Gastrocnemius medialis (tissue), 4 donors: ENCODE measurements at places on chromosomes 5 and 9.

DNA sequence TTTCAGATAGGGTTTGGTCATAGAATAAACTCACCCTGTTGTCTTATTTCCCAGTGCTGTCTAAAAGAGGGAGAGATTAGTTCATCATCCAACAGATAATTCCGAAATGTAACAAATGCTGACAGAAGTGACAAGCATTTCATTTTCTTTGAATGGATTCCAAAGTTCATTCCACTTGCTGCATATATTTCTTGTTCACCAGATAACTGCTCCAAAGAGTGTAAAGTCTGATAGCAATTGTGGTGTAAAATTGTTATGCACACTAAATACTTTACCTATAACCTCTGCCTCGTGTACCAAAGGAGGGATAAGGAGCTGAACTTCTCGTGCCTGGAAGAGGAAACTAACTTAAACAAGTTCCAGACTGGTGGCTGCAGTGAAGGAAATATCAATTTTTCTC is 290.0 kb upstream of the ADAMTSL1 start:
- no peak for DNase-seq

- peak; percentile 38 for DNase-seq
Observed at GRCh38 chr9:93567271-93567959, 9.0 kb upstream of the PHF2 start.

DNA sequence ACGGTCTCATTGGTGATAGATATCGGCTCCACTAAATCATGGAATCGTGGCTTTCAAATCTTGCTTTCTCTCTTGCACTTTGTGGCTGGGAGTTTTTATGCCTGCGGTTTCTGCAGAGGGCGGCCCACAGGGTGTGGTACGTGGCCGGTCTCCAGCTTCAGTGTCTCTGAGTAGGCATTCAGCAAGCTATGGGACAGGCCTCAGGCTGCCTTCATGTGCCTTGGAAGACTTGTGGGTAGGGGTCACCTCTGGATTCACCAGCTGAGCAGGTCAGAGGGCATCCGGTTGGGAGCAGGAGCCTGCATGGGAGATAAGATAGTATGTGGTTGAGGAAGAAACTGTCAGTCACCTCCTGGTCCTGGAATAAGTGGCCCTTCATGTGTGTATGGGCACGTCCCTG is 47.7 kb downstream of the AMBP start:
- DNase-seq = no peak

- peak; percentile 52 for DNase-seq
Observed at GRCh38 chr9:37421914-37422288, 595 bp upstream of the GRHPR start.

DNA sequence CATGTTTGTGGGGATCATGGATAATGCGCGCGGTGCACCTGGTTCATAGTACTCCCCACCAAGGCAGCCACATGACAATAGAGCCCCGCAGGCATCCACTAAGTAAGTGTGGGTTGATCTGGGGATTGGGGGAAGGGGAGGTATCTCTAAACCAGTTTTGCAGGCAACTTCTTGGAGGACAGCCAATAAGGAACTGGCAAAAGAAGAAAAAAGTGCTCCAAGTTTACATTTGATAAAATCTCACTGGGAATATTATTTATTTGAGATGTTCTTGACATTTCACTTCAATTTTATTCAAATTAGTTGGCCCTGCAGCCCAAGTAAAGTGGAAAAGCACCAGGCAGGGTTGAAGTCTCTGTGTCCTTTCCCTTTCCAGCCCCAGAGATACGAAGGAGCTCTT is 8.5 kb downstream of the FBP1 start:
- no peak for DNase-seq

DNA sequence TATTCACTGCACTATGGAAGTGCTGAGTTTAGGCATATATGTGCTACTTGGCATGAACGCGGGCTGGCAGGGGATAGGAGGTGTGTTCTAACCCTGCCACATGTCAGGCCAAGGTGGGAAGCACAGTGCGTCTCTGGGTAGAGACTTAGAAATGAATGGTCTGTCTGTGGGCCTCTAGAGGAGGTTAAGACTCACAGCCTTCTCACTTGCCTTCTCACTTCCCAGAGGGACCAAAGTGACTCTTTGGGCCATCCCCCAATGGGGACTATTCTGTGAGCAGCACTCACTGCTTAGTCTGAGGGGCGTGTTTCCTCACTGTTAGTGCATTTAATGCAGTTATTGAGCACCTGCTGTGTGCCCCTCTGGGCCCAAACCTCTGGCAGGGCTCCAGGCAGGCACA is 2.4 kb upstream of the PITX1 start:
- DNase-seq = no peak

- DNase-seq = no peak
Observed at GRCh38 chr9:84709056-84709455, 39.5 kb downstream of the NTRK2 start.
